Activated naive CD4-positive, alpha-beta T cell treated with anti-CD3 and anti-CD28 coated beads, Interleukin-2, amount 50 U/mL, for 16 hours (primary cell): ENCODE measurements at places on chromosomes 3 and 15.
A peak's percentile ranks its signal among the peaks of the same experiment; 100 is the strongest.

DNA sequence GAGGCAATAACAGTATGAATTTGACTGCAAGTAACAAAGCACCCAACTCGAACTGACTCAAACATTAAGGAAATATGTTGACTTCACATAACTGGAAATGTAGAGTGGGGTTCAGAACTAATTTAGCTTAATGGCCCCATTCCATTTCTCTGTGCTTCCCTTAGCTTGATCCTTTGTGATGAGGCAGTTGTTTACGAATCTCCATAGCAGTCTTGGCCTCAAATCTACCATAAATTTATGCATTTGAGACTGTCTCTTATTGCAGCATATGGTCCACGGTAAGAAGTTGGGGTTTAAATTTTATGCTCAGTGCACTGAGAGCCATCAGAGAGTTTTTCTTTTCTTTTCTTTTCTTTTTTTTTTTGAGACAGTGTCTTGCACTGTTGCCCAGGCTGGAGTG is 148.7 kb upstream of the POU1F1 start:
- DNase-seq, result no peak

- DNase-seq, result no peak
These were observed 23.7 kb downstream of the ALPK3 start for GRCh38 chr15:84840741-84841429.

DNA sequence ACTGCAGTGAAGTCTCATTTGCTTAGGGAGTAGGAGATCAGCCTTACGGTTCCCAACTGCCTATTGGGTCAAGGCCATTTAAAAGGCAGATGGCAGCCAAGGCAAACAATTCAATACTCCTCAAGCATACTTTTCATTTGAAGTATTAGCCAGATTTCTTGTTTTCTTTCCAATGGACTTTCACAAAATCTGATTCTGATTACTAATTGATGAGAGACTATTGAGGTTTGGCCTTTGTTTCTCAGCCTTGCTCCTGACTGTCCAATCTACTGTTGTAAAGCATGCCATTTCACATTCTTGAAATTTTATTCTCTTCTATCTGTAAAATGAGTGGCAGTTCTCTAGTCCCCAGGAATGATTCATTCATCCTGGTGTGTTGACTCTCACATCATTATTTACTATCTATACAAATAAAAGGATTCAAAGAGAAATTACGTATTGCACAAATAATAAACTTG is 166.2 kb upstream of the TGFBR2 start:
- no peak for DNase-seq

GRCh38 chr3:112472691-112473090 is 26.6 kb downstream of the BTLA start:
- no peak for DNase-seq

DNA sequence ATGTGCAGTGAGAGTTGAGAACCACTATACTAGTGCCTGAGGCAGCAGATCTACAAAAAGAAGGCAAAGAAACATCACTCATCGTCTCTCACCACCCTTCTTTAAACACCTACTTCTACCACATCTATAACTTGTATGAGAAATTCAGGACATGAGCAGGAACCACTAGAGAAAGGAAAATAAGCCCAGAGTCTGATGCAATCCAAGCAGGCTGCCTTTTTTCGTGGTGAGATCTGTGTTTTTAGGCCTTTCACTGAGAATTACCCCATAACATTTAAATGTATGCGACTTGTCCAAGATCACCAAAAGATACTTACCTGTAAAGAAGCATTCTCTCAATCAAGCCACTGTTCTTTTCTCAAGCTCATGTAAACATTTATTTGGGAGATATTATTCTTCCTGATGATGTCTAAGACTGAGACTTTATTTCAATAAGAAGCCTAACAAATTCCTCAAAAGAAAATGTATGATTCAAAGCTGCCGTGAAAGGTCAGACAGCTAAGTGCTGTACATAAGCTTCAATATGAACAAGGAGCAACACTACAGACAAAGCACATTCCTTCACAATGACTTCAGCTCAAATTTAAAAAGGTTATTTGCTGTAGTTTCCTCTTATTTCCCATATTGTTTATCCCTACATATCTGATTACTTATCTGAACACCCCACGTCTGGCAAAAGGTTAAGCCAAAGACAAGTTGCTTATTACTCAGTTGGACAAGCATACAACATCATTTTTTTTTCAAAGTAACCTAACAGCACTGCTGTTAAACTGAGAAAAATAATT is 16.5 kb downstream of the SPICE1 start:
- DNase-seq, result no peak

GRCh38 chr15:75452364-75452864 is 924 bp upstream of the SIN3A start:
- peak; percentile 79 for DNase-seq

DNA sequence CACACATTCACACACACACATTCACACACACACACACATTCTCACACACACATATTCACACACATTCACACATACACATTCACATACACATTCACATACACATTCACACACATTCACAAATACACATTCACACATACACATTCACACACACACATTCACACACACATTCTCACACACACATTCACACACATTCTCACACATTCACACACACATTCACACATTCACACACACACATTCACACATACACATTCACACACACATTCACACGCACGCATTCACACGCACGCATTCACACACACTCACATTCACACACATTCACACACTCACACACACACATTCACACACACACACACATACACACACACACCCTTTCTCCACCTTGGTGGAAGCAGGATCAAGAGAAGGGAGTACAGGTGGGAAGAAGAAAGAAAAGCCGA is 5.7 kb upstream of the HAPLN3 start:
- no peak for DNase-seq

DNA sequence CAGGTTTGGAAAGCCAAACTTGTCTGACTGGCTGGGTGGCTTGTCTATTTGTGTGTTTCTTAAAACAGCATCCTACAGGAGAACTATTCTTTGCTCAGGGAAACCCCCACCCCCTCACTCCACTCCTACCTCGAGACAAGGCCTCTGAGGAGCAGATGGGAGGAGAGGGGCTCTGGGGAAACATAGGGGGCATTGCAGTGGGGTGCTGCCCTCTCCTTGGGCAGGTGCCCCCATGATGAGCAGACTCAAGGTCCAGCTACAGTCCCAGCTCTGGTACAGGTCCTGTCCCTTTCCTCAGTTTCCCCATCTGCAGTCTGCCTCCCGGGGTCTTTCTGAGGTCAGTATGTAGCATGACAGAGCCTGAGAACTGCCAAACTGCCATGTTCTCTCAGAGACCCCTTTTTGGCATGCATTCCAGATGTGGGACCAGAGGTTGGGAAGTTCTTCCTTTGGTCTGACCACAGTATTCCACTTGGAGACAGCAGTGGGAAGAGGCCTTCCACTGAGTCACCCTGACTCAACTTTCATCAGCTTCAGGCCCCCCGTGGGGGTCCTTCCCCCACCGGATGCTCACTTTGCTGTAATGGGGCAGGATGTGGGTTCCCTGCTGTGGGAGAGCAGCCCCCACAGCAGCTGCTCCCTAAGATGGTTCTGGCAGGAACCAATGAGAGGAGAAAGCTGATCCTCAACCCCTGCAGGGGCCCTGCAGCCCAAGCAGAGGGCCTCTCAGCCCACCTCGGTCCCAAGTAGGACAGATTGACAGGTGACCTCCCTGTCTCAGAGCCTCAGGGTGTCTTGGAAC is 32.3 kb upstream of the CYP11A1 start:
- peak; percentile 43 for DNase-seq

DNA sequence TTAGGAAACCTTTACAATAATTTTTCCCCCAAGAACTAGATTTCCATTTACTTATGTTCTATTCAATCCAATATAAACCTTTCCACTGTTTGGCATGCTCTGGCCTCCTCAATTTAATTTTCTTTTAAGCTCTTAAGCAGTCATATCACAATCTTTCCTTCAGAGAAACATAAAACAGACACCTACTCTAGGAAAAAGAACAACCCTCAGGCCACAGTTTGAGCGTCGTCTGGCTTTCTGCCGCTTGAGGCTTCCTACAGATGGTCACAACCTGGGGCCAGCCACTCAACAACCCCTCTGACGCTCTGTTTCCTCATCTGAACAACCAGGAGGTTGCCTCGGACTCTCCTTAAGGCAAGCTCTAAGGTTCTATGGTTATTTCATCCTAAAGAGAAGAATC is 143.3 kb downstream of the ADAMTS17 start:
- DNase-seq, result no peak
